ENCODE measurements at places on chromosomes 11 and 22. TPM values are rescaled to one million over a fixed set of nuclear protein-coding genes. Genes with fewer than 3 reads are reported as not detected.
A peak's percentile ranks its signal among the peaks of the same experiment; 100 is the strongest.

GRAMD1B gene
- total RNA-seq: 4.8 TPM

ETS1 gene
- total RNA-seq: 121 TPM

KRTAP5-2 gene
- total RNA-seq: not detected

CACNA1I gene
- 0.32 TPM for total RNA-seq

CALCA gene
- not detected for total RNA-seq

SHANK2 gene
- 62.5 TPM for total RNA-seq

GVQW3 gene
- total RNA-seq: 2.0 TPM

MAML2 gene
- total RNA-seq: 27.5 TPM

RASD2 gene
- 4.1 TPM for total RNA-seq

GRM5 gene
- total RNA-seq: 0.06 TPM

LINC01488 gene
- not detected for total RNA-seq

CD3G gene
- 6.5 TPM for total RNA-seq

APOA5 gene
- not detected for total RNA-seq

CTR9 gene
- 31.3 TPM for total RNA-seq

DNA sequence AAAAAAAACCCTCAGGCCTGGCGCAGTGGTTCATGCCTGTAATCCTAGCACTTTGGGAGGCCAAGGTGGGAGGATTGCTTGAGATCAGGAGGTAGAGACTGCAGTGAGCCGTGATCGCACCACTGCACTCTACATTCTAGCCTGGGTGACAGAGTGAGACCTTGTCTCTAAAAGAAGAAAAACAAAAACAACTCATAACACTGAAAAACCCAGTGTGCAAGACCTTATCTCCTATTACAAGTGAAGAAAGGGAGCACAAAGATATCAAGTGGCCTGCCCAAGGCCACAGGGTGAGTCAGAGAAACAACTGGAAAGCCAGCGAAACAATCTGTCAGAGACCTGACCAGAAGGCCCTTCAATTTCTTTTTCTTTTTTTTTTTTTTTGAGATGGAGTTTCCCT, 2.5 kb downstream of the TXN2 start:
- DNase-seq: no peak

DNA sequence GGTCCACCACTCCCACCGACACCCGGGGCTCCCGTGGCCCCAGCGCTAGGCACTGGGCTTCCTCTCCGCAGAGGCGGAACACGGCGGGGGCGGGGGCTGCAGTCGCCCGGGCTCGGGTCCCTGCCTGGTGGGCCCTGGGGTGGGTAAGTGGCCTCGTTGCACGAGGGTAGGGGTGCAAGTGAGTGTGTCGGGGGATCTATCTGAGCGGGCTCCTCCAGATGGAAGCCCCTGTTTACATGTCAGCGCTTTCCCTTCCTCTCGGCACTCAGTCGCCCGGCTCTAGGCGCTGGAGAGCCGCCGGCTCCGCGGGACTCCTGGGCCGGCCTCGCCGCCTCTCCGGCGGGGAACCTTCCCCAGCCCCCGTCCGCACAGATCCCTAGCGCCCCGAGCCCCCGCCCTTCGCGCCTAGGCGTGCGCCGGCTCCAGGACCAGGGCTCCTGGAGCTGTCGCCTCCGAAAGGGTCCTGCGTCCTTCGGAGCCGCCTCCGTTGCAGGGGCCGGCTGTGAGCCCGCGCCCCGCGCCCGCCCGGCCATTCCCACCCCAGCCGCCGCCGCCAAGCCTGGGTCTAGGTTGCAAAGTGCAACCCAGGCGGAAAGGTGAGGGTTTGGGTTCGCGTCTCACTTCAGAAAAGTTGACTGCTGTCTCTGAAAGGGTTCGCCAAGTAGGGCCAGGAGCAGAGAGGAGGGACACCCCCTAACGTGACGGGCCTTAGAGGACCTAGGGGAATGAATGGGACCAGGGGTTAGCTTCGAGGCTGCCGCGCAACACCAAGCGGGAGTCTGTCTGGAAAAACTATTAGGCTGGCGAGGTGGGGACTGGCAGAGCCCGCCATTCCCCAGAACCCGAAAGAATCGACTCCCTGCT, 978 bp downstream of the FLI1 start:
- DNase-seq: peak; percentile 78

GRCh38 chr11:102469196-102469821, 16.7 kb upstream of the TMEM123 start:
- DNase-seq: no peak

DNA sequence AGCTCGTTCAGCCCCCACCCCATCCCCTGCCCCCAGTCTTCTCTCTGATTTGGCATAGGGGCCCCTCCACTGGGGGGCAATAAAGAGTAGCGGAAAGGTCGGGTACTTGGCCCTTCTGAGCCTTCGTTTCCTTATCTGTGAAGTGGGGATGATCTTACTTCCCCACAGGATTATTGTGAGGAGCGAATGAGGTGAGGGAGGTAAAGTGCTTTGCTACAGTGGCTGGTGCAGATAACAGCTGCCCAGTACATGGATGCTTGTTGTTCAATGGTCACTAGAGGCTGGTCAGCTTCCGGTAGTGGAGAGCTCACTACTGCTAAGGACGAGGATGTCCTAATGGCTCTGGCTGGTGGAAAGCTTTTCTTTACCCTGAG, 101.2 kb downstream of the CEP164 start:
- DNase-seq: no peak

- DNase-seq: peak; percentile 56
Measured at GRCh38 chr22:44583854-44584253, 85.8 kb upstream of the RTL6 start.

- DNase-seq: no peak
Measured at GRCh38 chr11:119918347-119918746, 189.3 kb upstream of the NECTIN1 start.

- peak; percentile 93 for DNase-seq
Measured at GRCh38 chr11:33773987-33774735, at the start of gene FBXO3. Gene FBXO3 (minus strand): TSS chr11:33774520. CDS start chr11:33774497, 23 bp downstream.

DNA sequence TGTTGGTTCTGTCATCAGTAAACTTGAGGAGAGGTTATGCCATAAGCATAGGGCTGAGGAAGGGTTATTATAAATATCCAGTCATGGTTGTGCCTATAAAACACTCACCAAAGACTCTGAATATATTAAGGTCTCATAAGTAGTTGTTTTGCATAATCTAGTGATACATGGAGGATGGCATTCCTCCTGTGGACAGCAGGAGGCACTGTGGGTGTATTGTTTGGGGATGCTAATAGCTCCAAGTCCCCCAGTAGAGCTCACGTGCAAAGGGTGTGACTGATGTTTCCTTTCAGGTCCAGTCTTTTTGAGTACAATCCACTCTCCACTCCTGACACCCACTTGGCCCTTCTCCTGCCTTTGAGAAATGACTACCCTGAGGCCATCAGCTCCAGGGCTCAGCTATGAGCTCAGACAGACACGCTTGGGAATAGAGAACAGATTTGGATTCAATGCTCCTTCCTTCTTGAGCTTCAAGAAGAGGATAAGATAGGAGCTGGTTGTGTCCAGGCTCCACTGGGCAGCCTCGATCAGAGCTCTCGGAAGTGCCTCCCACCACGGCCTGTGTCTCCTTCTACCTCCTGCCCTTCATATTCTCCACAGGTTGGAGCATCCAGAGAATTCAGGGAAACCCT, 85.2 kb upstream of the IGLL5 start:
- DNase-seq: no peak

- DNase-seq: peak; percentile 84
Measured at GRCh38 chr11:67640021-67640757, 626 bp upstream of the TBX10 start.

- peak; percentile 95 for DNase-seq
Measured at GRCh38 chr11:65606876-65607613, 7.0 kb downstream of the MAP3K11 start.

- DNase-seq: no peak
Measured at GRCh38 chr11:58617976-58618557, 4.4 kb upstream of the CNTF start.

Data from upper lobe of right lung (tissue), 1 donor.